ENCODE measurements at places on chromosomes 11 and 22.
A peak's percentile ranks its signal among the peaks of the same experiment; 100 is the strongest.

DNA sequence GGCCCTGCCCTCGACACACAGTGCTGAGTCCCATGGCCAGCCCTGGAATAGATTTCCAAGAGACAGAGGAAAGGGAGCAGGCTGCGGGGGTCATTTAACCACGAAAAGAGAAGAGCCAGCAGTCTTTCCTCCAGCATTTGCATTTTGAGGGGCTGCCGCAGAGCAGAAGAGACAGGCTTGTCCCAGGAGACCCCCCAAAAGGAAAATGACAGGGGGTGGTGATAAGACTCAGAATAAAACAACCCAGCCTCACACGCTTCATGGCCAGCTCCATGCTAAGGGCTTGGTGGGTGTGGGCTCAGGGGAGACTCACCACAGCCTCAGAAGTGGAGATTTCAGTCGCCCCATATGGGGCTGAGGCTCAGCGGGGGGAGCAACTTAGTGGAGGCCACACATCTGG, 16.9 kb downstream of the TRIOBP start:
- no peak for DNase-seq

- DNase-seq: no peak
Observed at GRCh38 chr22:25582946-25583345, 18.5 kb downstream of the GRK3 start.

GRCh38 chr22:46931881-46932280, 169.4 kb downstream of the TBC1D22A start:
- no peak for DNase-seq

DNA sequence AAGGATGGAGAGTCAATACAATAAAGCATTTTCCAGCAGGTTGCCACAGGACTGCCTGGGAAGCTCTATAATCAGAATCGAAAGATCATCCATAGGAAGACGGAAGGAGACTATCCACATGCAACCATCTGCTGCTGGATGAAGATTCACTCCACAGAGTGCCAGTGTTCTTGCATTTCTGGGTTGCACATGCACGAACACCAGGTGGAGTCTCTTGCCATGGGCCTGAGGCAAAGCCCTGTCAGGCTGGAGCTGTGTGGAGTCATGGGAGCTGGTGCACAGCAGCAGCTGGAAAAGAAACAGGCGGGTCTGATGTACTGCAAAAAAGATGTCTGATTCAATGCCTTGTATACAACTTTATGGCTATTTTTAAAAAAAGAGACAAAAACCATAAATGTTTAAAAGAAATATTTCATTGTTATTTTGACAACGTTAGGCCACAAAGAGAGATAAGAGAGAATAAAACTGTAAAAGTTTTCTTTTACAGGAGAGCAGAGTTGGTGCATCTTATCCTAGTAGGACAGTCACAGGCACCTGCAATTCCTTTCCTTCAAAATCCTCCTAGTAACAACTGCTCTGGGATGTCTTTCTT, 12.9 kb upstream of the FAT3 start:
- DNase-seq: no peak

- no peak for DNase-seq
Observed at GRCh38 chr22:29750559-29751538, 16.0 kb downstream of the ZMAT5 start.

GRCh38 chr11:106480581-106481190, 403.2 kb downstream of the AASDHPPT start:
- no peak for DNase-seq

- DNase-seq: no peak
Observed at GRCh38 chr11:133175103-133175502, 357.2 kb downstream of the OPCML start.

DNA sequence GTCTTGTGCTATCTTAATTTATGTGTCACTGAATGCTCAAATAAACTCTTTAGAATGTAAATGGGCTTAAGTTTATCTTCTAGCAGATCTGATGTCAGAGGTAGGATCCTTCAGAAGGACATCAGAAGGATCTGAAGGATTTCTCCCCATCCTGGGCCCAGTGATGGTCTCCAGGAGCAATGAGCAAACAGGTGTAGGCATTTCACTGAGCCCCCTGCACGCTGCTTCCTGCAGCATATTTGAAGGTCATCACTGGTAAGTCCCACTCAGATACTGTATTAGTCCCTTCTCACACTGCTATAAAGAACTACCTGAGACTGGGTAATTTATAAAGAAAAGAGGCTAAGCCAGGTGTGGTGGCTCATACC, 4.5 kb downstream of the GSTP1 start:
- no peak for DNase-seq

DNA sequence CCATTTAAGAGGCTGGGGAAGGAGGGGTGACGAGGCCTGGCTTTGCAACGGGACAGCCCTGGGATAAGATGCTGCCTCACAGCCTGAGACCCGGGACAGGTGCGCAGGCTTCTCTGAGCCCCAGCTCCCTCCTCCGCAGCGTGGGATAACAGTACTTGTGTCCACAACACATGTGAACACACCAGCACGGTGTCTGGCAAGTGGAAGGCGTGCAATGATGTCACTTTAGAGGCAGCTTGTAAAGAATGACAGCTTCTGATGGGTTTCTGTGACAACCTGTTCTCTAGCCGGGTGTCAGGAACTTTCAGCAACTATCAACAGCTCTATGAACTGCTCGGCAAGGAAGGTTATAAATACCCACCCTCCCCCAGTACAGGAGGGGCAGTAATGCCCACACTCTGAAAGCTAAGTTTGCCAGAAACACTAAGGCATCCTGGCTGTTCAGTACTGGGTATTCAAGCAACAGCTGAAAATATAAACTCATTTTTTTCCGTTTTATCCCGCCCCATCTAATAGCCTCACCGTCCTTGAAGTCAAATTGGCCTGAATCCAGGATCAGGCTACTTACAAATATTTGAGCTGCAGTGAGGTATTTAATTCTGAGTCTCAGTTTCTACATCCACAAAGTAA, 59.7 kb downstream of the MYH9 start:
- no peak for DNase-seq

DNA sequence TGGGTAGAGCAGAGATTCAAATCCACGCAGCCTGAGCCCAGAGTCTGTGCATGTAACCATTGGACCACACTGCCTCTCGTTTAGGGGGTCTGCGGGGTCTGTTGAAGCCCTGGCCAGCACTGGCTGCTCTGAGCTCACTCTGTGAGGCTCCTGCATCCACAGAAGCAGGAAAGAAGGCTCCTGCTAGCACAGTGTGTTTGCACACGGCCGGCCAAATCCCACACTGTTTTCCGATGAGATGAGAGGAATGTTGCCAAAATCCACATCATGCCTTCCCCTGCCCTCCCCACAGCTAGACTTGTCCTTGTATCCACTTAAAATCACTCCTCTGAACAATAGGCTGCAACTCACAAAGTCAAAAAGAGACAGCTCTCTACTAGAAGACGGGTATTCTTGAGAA, 10.6 kb upstream of the SLC22A12 start:
- no peak for DNase-seq

DNA sequence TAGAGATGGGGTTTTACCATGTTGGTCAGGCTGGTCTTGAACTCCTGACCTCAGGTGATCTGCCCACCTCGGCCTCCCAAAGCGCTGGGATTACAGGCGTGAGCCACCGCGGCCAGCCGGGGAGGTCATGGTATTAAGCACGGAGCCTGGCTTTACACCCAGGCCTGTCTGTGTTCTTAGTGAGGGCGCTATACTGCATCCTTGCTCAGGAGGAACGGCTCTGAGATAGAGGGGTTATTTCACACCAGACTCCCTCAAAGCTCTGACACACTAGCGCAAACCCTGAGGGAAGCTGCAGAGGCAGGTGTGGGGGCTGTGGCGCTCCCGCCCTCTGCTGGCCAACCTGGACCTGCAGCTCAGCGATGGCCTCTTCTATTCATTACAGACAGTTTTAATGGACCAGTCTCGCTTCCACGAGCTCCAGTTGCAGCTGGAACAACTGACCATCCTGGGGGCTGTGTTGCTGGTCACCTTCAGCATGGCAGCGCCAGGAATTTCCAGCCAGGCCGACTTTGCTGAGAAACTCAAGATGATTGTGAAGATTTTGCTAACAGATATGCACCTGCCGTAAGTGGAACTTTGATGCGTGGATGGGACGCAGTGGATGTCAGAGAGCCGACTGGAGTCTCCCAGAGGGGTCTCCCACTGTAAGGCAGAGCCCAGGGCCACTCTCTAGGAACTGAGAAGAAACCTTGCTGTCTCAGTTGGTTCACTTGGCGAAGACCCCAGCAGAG, 26.2 kb downstream of the TCP11L1 start:
- peak; percentile 26 for DNase-seq

- no peak for DNase-seq
Observed at GRCh38 chr11:81129618-81130017, 1604.0 kb downstream of the FAM181B start.

GRCh38 chr11:27649800-27650199, 50.5 kb downstream of the BDNF start:
- no peak for DNase-seq

DNA sequence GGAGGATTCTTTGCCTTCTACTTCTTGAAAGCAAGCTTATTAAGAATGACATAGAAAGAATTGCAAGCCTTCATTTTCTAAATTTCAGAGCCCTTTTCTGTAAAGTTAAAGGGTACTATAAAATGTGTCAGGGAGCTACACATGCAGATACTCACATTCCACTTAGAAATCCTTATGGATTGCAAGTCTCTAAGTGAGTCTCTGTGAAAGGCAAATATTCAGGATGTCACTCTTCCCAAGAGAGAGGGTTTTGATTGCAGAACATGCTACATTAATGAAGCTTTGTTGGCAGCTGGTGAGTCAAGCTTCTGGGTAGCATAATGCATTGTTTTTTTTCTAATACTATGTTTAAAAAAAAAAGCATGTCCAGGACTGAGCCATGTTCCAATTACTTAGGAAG, 369.2 kb downstream of the DCDC1 start:
- DNase-seq: no peak

GRCh38 chr11:85803303-85803702, 7.6 kb downstream of the SYTL2 start:
- no peak for DNase-seq

DNA sequence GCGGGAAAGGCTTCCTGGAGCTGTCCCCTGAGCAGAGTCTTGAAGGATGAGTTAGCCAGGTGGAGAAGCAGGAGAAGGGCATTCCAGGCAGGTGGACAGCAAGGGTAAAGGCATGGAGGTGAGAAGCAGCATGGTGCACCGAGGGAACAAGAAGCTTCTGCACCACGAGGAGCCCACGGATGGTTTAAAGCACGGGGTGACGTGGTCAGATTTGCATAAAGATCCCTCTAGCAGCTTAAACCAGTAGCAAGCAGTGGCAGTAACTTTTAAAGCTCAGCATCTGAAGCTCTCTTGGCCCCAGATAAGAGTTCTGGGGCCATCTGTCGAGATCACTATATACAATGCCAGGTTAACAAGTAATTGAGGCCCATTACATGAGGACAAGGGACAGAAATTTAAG, 36.8 kb downstream of the SERPINH1 start:
- DNase-seq: no peak

DNA sequence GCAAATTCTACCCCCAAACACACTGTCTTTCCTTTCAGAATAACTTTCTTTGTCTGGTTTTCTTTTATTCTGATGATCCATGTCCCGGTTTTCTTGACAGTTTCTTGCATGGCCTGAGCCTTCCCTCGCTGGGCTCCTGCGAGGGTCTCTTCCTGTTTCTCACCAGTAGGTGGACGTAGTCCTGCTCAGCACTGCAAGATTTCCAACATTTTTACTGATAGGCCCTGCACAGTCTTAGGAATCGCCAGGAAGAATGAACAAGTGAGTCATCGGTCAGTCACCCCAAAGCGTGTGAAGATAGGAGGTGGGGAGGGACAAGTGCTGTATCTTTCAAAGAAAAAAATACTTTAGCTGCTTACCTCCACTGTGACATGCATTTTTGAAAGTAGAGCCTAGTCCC, 16.9 kb upstream of the KIRREL3 start:
- DNase-seq: no peak

GRCh38 chr11:104073950-104074705, 37.7 kb downstream of the DDI1 start:
- DNase-seq: no peak

GRCh38 chr11:92300876-92301275, 76.3 kb downstream of the FAT3 start:
- DNase-seq: no peak

DNA sequence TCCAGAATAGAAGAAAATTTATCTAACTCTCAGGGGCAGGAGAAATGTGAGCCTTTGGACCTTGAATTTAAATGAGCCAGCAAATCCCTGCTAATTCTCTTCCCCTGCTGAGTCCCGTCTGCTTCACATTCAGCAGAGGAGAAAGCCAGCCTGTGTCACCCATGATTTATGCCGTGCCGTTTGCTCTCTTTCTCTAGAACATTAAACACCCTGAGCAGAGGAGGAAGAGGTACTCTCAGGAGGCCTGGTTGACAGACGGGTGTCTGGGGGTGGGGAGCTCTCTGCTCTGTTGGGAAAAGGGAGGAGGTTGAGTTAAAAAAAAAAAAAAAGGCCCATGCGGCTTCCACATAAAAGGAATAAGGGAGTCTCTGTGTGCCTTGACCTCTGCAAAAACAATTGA, 11.3 kb upstream of the MTMR3 start:
- no peak for DNase-seq

- DNase-seq: no peak
Observed at GRCh38 chr11:113553915-113554314, 78.7 kb upstream of the DRD2 start.

GRCh38 chr22:18968011-18968749, 32.1 kb upstream of the PRODH start:
- no peak for DNase-seq

GRCh38 chr22:22060200-22061084, 77.9 kb upstream of the TOP3B start:
- peak; percentile 57 for DNase-seq

DNA sequence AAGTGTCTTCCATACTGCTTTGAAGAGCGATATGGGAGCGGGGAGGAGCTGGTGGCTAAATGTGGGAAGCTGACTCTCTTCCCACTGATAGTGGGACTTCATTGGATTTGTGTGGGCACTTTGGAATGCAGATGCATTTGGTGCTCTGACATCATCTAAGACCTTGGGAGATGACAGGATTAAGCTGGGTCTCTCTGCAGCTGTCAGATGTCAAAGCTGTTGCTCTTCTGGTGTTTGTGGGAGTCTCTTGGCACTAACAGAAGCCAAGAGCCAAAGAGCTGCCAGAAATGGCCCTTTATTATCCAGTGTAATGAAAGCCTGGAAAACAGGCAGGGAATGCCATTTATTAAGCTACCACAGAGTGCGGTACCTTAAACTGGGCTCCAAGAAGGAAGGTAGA, 20.6 kb downstream of the GRAMD1B start:
- DNase-seq: no peak

- DNase-seq: no peak
Observed at GRCh38 chr11:27025957-27026733, 14.5 kb upstream of the BBOX1 start.

GRCh38 chr11:16347928-16348685, 8.2 kb downstream of the SOX6 start:
- no peak for DNase-seq

GRCh38 chr11:92892802-92893684, 76.4 kb upstream of the MTNR1B start:
- no peak for DNase-seq

DNA sequence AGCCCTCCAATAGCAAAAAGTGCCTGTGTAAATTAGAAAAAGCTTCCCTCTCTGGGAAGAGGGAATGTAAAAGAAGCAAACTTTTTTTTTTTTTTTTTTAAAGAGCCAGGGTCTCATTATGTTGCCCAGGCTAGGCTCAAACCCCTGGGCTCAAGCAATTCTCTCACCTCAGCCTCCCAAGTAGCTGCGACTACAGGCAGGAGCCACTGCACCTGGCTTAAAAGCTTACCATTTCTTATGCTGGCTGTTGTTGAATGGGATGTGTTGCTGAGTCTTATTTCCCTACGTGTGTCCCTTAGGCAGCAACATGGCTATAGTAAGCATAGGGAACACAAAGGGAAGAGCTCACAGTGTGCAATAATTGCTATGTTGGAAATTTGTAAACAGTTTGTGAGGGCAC, 225.5 kb upstream of the CCDC90B start:
- no peak for DNase-seq
